Amniotic stem cell (primary cell): ENCODE measurements at places on chromosomes 6 and 20.

GRCh38 chr20:46004889-46005473 is 3.7 kb upstream of the MMP9 start:
- DNase-seq, result no peak

DNA sequence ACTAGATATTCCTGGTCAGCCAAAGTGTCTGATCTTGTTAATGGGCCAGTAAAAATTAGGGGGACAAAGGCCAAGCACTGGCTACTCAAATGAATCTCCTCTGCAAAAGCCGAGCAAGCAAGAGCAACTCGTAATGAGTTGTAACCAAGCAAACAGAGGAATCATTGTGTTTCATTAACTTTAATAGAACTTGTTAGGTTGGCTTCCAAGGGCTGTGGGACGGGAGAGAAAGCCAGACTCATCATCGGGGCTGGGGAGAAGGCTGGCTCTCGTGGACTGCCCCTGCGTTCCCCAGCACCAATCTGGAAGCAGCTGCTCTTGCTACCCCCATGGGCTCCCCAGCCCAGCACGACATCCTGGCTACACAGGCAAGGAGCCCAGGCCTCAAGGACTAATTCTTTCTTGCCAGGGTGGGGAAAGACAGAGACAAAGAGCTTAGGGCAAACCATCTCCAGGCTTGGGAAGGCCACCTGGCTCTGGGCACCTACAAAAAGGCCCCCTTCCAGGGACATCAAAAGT is 10.5 kb upstream of the SCUBE3 start:
- no peak for DNase-seq

GRCh38 chr20:2631228-2631627 is 21.2 kb upstream of the NOP56 start:
- no peak for DNase-seq

DNA sequence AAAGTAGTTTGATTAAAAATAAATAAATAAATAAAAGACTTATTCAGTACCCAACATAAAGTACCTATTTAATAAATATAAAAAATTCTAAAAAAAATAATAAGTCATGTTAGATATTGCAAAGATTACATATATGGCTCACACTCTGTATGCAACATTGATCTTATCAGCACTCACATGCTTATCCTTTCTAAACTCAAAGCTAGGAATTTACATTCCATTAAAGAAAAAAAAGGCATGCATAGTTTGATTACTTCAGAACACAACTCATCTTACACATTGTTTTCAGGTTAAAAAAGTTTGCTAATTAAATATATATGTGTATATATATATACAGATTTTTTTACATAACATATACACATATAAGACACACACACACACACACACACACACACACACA is 96.4 kb downstream of the FILIP1 start:
- no peak for DNase-seq

- DNase-seq, result no peak
These were observed 178.7 kb downstream of the DTNBP1 start for GRCh38 chr6:15484140-15484539.

DNA sequence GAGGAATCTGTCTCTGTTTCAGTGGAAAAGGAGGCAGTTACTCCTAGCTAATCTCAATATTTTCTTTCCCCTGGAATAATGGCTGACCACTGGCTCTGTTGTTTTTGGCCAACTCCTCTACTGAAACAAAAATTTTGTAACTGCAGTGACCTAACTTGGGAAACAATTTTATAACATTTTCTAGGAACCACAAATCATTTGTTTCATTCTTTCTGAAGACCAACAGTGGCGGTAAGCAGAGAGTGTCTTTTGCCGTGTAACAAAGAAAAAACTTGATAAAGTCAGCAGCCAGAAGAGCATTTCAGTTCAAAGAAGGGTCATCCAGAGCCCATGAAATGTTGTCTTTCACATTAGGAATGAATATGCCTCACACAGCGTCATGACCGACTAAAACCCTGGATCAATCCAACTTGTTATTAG is 11.8 kb upstream of the BFSP1 start:
- DNase-seq, result peak; percentile 39

DNA sequence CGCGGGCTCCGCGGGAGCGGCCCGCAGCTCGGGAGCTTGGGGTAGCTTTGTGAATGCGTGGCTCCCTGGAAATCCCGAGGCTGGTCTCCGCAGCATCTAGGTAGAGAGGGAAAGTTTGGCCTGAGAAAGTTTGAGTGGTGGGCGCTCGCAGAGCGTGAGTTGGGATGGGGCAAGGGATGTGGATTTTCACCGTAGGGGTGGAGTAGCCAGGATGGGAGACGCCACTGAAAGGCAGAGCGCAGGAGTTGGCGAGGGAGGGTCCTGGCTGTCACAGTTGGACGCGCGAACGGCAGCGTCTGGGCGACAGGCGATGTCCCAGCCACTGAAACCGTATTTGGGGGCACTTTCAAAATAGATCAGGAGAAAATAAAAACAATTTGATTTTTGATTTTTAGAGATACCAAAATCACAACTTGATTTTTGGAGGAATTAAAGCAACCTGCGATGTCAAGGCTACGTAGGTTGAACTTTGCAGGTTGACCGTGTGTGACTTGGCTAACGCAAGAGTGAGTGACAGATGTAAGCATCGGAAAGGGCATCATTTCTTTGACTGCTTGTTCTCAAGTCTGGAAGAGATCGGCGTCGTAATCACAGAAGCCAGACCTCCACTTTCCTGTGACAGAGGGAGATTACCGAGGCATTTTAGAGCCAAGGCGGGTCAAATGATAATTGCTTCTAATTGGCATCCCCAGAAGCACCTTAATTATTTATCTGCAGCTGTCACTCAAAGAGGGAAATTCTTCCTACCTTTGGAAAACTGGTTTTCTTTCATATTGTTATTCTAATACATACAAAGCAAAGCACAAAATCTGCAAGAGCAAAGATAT is 646 bp downstream of the HEY2 start:
- DNase-seq, result no peak

GRCh38 chr6:93453956-93454355 is 34.6 kb upstream of the EPHA7 start:
- DNase-seq, result no peak

GRCh38 chr20:2983508-2983907 is 59.9 kb upstream of the GNRH2 start:
- no peak for DNase-seq

DNA sequence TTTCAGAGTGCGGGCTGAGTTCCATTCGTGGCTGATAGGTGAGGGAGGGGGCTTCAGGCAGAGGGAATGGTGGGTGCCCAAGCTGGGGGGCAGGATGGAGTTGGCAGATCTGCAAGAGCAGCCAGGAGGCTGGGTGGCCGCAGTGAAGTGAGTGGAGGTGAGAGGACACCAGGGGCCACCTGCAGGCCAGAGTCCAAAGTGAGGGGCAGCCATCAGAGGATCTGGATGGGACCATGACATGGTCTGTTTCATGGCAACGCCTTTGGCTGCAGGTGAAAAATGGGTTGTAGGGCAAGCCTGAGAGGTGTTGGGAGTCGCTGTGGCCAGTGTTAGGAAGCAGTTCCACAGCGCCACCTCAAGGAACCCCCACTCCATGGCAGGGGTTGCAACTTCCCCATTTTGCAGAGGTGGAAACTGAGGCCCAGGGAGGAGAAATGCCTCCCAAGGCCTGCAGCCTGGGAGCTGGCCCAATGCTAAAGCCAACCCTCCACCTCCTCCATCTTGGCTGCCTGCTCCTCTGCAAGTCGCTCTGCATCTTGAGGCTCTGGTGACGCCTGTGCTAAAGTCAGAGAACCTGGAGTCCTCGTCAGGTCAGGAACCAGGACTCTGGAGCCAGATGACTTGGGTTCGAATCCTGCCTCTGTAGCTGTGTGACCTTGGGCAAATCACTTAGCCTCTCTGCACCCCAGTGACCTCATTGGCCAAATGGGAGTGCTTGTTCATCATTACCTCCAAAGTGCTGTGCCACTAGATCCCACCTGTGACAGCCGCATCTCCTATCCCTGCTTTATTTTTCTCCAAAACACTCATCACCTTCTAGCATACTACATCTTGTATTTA is 153.8 kb downstream of the CEBPB start:
- DNase-seq, result no peak

DNA sequence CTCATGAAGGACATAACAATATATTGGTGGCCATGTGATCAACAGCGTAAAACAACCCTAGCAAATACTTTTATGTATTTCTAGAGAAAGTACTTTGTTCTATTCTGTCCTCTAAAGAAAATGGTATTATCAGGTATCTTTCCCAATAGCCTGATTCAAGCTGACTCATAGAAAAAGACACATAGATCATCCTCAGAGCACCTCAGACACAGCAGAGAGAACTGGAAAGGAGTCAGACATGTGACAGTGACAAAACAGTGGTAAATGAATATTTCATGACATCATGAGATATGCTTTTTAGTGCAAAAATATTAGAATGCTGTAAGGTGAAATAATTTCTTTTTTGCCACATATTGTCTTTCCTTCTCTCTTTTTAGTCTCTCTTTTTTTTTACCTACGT is 1355.0 kb upstream of the MAP3K7 start:
- no peak for DNase-seq

DNA sequence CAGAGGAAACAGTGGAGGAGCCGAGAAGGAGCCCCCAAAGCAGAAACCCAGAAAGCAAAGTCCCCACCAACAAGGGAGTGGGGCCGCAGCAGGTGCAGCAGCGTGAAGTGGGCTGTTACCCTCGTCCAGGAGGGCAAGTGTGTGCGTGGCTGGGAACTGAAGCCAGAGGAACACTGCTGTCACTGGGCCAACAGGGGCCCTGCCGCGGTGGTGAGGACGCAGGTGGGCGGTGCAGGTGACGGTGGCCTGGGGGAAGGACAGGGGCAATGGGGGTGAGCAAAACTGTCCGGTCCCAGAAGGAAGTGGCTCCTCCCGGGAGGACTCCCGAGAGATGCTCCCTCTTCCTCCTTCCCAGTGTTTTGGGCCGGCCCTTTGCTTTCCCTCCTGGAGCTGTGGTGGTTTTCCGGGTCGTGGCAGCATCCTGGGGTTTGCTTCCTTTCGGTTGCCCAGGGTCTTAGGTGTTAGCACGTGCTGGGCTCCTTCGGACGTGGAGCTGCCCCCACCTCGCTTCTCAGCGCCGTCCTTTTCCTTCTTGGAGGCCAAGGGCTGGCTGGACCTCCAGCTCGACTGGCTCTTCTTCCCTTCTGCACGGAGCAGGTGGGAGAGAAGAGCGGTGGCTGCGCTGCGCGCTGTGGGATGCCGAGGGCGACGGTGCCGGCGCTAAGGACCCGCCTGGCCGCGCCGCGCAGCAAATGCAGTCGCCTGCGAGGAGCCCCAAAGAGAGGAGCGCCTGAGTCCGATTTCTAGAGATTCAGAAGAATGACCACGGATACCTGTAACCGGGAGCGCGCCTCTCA is 62.7 kb upstream of the SLC2A12 start:
- DNase-seq, result no peak

DNA sequence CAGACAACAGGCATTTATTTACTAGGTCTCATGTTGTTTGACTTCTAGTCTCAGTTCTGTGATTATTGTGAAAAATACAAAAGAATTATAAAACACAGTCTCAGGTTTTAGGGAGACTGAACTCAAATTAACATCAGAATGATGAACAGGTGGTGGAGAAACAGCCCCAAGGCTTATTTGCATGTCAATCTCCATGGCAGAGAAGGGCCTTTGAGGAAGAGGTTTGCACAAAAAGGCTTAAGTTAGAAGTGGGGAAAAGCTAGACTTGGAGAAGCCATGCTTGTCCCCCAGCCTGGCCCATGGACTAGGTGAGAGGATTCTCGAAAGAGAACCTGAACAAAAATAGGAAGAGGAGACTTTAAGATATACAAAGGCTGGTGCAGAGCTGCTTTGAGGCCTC is 183.3 kb downstream of the EDN1 start:
- no peak for DNase-seq

- DNase-seq, result peak; percentile 15
These were observed 182.8 kb downstream of the SASH1 start for GRCh38 chr6:148525453-148525852.

- no peak for DNase-seq
These were observed 420.3 kb upstream of the NRSN1 start for GRCh38 chr6:23705697-23706096.

GRCh38 chr6:90787446-90787845 is 200.6 kb upstream of the MAP3K7 start:
- no peak for DNase-seq

DNA sequence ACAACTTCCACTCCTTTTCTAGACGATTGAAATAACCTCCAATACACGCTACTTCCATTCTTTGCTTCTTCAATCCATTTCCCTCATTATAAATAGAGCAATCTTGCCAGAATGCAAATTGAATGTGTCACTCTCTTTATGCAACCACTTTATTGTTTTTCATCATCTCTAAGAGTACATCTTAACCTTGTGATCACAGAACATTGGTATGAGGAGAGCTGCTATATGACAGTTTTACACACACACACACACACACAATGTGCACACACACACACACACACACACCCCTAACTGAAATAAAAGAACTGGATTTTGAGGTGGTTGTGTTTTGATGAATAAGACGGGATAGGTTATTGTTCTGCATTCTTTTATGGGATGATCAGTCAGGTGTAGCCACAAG is 187.0 kb downstream of the HDGFL1 start:
- DNase-seq, result no peak

GRCh38 chr6:24255676-24256075 is 102.2 kb downstream of the DCDC2 start:
- no peak for DNase-seq

DNA sequence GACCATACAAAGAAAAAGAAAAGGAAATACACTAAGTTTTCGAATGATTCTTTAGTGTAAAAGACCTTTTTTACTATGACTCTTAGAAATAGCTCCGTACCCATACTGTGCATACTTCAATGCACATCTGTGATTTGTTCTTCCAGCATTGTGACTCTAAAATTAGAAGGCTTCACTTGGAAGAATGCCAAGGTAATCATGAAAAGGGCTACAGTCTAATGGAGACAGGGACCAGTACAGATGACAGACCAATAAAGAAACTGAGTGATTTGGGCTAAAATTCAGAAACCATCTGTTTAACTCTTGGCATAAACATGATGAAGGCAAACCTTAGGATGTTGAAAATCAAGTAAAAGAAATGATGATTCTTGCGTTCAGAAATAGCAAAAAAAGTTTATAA is 46.3 kb downstream of the CYP39A1 start:
- no peak for DNase-seq

GRCh38 chr6:113011801-113012200 is 664.7 kb downstream of the RFPL4B start:
- peak; percentile 17 for DNase-seq

DNA sequence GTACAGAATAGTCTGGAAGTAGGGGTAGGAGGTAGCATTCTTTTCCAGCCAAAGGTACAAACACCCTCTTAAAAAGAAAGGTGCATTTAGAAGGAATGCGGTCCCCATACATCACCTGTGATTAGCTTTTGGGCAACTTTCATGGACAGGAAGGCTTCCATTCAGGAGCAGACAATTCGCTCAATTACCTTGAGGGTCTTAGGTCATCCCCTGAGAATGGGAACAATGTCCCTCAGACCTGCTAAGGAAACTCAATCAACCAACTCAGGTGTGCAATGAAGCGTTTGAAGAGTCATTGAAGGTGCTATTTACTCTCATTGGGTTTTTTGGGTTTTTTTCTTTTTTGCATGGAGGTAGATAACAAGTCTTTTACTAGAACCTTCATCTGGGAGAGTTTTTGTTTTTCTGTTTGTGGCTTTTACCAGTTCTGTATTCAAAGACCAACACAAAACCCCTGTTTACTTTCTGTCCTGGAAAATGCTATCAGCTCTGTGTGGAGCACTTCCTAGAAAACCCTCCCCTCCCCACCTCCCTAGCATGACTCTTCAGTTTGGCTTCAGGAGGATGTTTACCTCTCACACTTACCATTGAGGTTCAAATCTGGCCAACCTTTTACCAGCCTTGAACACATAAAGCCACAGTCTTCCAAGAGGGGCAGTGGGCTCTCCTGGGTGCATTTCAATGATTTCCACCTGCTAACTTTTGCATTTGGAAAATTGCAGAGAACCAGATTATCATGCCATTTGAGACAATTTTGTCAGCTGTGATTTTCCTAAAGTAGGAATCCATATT is 271.2 kb upstream of the PRDM1 start:
- DNase-seq, result no peak

GRCh38 chr6:34938268-34938667 is 49.2 kb downstream of the ANKS1A start:
- DNase-seq, result no peak
